Jurkat, Clone E6-1 (cell line): ENCODE measurements at places on chromosomes 4 and X.

- no peak for DNase-seq
Measured at GRCh38 chr4:72931346-72931745, 138.2 kb downstream of the COX18 start.

DNA sequence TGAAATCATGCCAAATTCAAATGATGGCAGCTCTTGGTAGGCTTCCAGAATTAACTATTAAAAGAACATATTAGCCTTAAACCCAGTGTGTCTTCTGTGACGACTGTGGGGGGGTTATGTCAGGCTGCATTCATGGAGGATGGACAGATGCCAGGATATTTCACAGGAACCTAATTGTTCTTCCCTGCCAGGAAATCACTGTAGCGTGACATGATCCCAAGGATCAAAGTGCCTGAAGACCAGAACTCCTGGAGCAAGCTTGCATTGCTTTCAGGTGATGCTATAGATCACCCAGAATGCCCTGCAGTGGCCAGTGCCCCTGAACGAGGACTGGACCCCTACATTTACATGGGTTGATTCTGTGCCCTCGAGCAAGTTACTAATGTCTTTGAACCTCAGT, 1093.0 kb upstream of the TENM3 start:
- no peak for DNase-seq

DNA sequence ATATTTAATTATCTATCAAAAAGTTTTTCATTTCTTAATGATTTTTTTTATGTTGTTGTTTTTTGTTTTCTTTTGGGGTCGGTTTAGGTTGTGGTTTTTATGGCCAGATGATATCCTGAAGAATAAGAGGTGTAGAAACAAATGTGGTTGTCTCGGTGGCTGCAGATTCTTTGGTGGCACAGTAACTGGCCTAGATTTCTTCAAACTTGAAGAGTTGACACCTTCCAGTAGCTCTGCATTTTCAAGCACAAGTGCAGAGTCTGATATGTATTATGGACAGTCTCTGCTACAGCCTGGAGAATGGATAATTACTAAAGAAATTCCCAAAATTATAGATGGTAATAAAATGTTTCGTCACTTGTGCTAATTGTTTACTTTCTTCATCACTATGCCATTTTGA, 82.6 kb downstream of the BLTP1 start:
- DNase-seq = peak; percentile 10

DNA sequence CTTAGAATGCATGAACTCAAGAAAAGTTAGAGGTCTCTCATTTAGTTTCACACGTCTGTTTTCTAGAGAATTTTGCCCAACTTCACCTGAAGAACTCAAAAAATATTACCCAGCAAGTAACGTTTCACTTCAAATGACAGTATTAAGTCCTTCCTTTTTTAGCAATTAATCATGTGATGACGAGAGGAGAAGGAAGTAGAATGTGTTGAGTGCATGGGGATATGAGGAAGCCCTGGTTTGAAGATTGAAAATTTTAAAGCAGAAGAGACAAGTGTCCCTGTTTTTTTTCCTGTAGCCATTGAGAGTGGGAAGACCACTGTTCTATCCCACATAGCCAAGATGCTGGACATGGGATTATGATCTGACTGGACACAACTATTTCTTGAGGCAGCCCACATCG, 406.3 kb upstream of the CPEB2 start:
- no peak for DNase-seq

DNA sequence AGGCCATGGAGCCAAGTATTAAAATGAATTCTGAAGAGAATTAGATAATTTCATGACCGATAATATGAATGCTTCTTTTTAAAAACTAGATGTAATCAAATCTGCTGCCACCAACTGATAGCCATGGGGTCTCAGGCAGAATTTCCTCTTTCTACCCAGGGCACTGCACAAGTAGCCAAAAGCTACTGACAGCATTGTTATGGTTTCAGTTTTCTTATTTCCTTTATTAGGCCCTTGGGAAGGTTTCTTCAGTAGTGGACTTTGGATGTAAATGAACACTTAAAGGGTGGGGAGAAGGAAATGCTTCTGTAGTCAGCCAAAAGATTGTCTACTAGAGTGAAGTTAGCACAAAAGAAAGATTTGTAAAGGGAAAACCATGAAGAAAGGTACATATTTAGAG, 686.0 kb downstream of the ADGRL3 start:
- no peak for DNase-seq

GRCh38 chr4:1470393-1470670, 64.1 kb upstream of the NKX1-1 start:
- no peak for DNase-seq

DNA sequence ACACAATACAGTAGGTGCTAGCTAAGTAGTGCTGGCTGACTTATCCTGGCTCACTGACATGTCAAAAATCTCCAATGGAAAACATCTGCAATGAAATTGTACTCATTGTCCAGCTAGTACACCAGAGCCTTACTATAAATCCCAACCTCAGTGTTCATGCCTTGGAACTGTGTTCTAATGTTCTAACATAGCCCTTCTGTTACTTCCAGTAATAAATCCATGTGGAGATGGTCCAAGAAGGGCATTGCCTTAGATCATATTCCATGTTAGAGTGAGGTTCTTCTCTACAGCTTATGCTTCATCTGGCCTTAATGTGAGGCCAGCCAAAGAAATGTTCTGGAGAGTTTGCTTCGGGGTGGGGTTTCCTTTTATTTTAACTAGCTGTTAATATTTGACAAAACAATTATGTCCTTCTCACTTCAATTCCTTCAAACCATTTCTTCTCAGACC, 25.1 kb downstream of the ENOX2 start:
- DNase-seq = no peak

- no peak for DNase-seq
Measured at GRCh38 chr4:166924424-166924823, 309.9 kb downstream of the SPOCK3 start.

- DNase-seq = no peak
Measured at GRCh38 chr4:188372829-188373228, 233.6 kb downstream of the TRIML1 start.

DNA sequence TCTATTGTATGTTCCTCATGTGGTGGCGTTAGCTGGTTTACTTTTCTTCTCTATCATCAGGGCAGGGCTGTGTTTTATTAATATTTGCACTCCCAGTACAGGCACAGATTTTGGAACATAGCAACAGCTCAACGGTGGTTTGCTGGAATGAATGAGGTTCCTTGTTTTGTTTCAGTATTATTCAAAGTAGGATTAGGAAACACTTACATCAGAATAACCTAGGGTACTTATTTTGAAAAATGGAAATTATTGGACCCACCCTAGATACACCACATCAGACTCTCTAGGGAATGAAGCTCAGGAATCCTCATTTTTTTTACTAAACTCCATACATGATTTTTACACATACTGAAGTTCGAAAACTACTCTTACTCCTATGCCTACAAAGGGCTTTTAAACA, 108.8 kb upstream of the ENPEP start:
- DNase-seq = no peak

- DNase-seq = no peak
Measured at GRCh38 chrX:66053414-66053813, 13.5 kb upstream of the VSIG4 start.

DNA sequence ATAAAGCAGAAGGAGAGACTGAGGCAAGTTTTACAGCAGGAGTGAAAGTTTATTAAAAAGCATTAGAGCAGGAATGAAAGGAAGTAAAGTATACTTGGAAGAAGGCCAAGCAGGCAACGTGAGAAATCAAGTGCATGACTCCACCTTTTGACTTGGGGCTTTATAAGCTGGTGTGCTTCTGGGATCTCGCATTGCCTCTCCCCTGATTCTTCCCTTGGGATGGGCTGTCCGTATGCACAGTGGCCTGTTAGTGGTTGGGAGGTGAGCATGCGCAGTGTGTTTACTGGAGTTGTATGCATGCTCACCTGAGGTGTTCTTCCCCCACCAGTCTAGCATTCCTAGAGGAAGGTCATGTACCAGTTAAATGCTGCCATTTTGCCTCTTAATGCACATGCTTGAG, 29.1 kb upstream of the C1QTNF7 start:
- no peak for DNase-seq

- no peak for DNase-seq
Measured at GRCh38 chrX:87846956-87847355, 329.4 kb downstream of the KLHL4 start.

DNA sequence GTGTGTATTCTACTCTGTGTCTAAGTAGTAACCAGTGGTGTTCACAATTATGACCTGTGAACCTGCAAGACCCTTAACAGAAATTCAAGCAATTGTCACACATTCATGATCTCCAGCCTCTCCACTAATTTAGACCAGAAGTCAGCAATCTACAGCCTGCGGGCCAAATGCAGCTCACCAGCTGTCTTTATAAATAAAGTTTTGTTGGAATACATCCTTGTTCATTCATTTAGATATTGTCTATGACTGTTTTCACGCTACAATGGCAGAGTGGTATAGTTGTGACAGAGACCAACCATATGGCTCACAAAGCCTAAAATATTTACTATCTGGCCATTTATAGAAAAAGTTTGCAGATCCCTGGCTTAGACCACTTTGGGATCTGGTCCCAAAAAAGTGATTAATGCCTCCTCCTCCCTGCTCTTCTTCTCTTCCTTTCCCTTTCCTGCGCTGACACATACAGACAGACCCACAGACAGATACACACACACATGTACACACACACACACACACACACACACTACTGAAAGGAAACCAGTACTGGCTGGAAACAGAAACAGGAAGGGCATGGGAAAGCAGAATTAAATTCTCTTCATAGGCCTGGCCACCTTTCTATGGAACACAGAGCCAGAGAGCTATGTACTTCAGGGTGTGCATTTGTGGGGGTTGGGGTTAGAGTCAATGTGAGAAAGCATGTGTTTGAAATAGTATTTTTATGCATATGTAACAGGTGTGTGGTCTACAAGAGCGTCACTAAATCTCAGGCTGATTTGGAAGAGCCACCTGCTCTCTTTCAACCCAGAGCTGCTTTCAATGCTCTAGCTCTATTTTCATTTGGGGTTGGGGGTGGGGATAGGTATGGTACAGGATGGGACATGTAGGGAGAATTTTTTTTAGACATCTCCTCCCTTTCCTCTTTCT, 49.7 kb upstream of the TMEM164 start:
- DNase-seq = peak; percentile 37

GRCh38 chr4:61934198-61934597, 734.1 kb downstream of the ADGRL3 start:
- no peak for DNase-seq

GRCh38 chr4:41379230-41379629, 122.5 kb downstream of the UCHL1 start:
- DNase-seq = no peak

DNA sequence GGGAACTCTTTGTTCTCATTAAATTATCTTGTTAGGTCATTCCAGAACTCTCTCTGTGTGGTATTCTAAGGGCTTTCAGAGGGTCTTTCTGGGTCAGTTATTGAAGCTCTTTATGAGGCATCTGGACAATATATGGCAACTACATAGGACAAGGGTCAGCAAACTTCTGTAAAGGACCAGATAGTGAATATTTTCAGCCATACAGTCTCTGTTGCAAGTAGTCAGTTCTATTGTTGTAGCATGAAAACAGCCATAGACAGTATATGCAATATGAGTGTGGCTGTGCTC, 35.1 kb downstream of the HADH start:
- DNase-seq = no peak
